ENCODE measurements at places on chromosomes 1 and 21.
A peak's percentile ranks its signal among the peaks of the same experiment; 100 is the strongest.

GRCh38 chr1:212452323-212453155 is 19.8 kb downstream of the NENF start:
- DNase-seq, result no peak

DNA sequence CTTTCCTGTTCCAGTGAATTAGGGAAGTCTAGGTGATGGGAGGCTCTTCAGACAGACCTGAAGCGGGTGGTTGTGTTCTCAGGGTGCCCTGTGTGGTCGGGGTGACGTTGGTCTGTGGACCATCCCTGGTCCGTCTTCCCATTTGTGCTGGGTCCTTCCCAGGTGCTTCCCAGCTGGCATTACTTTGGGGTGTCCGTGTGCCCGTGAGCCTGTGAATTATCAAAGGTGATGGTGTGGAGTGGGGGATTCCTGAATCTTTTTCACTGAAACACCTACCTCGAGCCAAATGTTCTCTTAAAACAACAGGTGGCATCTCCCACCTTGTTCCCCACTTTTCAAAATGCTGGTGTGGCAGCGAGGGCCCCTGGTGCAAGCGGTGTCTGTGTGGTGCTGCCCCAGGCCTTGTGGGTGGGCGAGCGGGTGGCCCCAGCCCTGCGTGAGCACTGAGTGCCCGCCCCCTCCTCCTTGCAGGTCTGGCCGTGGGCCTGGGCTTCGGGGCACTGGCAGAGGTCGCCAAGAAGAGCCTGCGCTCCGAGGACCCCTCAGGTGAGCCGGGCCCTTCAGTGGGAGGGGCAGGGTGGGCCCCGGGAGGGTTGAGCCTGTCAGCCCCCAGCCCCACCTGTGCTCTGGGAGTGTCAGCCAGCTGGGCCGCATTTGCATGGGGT is 37.0 kb downstream of the COQ8A start:
- no peak for DNase-seq

DNA sequence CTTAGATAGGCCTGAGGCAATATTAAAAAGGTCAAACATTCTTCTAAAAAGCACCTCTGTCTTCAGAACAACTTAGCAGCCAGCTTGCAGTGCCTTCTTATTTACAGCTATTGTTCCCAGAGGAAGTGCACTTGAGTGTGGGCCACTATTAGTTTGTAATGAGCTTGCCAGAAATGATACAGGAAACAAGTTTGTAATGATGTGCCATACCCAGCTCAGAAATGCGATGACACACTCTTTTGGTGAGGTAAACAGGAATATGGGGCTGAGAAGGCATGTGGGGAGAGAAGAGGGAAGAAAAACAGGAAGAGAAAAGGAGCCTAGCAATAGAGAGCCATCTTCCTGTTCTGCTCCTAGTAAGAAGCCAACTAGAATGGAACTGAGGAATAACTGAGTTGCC is 295.4 kb downstream of the AGBL4 start:
- no peak for DNase-seq

DNA sequence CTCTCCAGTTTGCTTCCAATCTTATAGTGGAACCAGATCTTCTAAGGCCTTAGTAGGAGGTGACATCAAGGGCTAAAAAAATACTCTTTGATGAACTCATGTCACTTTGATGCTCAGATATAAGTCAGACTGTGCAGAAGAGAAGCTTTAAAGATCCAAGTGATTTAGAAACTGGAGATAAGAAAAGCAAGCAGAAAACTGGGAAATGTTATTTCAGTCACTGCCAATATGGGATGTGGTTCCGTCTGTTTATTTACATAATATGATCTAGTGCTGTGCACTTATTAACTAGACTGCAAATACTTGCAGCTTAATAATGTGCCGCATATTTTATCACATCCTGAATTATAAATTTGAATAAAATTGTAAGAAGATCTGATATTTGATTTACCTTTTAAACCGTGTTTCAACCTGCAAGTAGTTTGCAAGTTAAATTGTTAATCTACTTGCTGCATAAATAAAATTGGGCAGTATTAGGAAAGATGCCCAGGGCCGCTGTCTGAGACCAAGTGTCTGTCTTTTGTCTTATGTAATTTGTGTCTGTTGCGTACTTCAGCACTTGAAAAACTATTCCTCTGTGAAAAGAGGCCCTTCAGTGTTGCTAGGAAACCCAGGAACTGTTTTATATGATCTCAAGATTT is 29.6 kb downstream of the CXADR start:
- DNase-seq, result no peak

DNA sequence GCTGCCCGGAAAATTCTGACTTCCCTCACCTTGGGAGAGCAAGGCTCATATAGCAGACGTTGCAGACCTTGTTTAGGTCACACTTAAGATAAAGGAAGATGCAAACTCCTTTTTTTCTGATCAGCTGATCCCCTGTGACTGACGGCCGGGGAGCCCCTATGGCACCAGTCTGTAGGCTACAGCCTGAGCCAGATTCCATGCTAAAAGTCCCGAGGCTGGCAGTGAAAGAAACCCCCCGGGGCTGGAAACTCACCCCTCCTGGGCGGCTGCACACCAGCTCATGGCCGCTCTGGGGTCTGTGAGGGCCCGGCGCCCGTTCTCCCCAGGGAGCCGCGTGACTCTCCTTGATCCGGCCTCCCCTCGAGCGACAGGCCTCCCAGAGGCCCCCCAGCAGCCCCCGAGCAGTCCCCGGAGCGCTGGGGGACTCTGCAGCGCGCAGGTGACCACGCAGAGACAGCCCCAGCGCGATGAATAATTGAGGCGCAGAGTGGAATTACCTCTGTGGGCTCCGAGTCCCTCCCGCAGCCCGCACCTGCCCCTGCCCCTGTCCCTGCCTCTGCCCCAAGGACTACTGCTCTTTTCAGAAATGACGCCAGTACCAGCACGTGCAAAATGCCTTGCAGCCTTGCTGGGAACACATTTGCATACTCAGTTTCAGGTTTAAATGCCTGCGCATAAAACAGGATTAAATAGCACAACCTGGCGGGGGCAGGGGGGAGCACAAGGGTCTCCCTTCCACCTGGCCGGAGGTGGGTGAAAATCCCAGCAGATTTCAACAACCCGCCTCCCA is 62.6 kb upstream of the CLDN14 start:
- DNase-seq, result no peak

DNA sequence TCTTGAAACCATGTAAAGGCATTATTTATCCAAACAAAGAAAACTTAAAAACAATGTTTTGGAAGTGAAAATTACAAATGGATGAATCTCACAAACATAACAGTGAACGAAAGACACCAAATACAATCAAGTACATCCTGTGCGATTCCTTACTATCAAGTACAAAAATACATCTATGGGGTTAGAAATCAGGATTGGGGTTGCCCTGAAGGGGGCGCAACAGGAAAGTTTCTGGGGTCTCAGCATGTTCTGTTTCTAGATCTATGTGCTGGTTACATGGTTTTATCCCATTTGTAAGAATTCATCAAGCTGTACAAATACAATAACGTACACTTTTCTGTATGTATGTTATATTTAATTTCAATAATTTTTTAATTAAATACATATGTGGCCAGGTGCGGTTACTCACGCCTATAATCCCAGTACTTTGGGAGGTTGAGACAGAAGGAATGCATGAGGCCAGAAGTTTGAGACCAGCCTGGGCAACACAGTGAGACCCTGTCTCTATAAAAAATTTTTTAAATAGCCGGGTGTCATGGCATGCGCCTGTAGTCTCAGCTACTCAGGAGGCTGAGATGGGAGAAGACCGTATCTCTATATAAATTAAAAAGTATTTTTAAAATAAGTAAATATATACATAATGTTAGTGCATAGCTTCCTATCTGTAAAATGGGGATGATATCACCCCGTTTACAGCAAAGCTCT is 121.5 kb upstream of the SOD1 start:
- no peak for DNase-seq

- DNase-seq, result no peak
Observed at GRCh38 chr1:86583032-86583431, 36.2 kb downstream of the CLCA4 start.

DNA sequence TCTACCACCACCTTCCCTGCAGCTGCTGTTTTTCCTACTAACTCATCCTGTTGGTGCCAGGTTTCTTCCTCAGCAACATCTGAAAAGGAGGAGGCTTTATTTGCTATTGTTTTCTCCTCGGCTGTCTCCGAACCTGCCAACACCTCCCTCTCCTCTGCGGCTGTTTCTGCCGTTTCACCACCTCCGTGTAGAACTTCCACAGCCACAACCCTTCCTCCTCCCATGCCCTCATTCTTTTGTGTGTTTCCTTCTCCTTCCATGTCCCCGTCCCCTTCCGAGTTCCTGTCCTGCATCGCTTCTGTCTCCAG is 59.0 kb upstream of the LRRC53 start:
- DNase-seq, result no peak

DNA sequence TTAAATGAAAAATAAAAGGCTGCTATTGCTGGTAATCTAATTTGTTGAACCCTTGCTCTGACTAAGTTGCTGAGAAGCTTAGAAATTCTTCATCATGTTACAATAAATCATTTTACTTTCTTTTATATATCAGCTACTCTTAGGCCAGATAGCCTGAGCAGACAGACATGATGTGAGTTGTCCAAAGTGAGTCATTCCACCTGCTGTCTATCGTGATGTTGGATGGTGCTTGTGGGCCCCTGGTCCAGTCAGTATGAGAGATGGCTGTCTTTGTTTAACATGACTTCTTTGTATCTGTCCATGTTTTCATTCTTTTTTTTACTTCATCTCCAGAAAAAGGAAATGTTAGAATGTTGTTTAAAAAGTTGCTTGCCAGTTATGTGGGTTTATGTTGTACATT is 188.8 kb downstream of the ADGRL2 start:
- no peak for DNase-seq

GRCh38 chr1:27668808-27669723 is 2.9 kb downstream of the IFI6 start:
- DNase-seq, result peak; percentile 74

DNA sequence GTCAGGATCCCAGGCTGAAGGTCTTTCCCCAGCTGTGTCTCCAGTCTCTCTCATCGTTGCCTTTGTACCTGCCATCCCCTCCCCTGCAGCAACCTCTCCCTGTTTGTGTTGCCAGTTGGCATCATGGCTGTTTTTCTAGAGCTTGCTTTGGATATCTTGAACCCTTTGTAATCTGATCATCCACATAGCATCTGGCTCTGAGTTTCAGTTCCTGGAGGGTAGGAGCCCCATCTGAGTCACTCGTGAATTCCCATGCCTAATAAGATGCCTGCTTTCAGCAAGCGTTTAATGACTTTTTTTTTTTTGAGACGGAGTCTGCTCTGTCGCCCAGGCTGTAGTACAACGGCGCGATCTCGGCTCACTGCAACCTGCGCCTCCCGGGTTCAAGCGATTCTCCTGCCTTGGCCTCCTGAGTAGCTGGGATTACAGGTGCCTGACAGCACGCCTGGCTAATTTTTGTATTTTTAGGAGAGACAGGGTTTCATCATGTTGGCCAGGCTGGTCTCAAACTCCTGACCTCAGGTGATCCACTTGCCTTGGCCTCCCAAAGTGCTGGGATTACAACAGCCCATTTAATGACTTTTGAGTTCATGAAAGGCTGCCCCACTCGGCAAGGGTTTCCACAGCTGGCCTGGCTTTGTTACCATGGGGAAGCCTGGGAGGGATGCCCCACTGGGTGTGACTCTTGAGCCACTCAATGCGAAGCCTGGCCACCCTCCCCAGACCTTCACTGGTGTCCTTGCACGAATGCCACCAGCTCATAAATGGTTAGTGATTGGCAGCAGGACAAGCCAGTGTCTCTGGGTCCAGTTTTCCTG is 11.9 kb downstream of the ALPL start:
- no peak for DNase-seq

DNA sequence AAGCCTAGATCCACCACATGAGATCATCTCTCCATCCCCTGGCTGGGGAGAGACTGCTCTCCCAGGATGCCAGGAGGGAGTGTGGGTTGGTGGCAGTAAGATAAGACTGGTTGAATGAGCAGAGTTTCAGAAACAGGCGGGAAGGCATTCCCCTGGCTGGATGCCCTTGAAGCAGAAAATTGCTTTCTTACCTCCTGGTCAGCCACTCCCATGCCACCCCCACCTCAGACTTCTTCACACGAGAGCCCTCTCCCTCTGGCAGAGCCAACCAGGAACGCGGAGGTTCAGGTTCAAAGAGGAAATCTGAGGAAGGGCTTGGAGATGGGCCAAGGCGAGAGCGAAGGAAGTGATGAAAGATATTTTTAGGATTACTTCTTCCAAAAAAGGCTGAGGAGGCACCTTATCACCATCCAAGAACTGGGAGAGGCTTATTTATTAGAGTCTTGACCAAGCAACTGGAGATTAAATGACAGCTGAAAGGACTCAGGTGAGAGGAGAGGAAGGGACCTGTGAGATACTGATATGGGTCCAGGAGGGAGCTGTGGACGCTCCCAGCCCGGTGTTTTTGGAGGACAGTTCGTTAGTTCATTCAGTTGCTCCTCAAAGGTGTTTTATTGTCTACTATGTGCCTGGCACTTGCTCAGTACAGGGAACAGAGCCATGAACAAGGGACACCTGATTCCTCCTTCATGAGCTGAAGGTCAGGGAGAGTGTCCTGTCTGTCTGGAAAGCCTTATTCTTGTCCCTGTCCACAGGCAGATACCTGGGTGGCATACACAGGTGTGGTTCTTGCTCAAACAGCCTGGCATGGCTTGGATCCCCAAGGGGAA is 18.9 kb upstream of the SLC26A9 start:
- DNase-seq, result no peak

DNA sequence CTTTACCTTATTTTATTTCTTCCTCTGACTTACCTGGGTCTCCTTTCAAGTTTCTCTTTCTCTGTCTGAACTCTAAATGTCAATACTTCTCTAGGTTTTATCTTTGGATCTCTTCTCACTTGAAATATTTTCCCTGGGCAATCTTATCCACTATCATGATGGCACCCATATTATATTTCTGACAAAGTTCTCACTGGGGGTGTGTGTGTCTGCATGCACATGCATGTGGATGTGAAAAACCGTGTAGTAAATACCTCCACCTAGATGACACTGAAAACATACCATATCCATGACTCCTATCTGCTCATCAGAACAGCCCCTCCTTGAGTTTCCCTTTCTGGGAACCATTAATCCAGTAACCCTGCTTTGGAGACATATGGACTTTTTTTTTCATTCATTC is 30.9 kb downstream of the DNASE2B start:
- no peak for DNase-seq

DNA sequence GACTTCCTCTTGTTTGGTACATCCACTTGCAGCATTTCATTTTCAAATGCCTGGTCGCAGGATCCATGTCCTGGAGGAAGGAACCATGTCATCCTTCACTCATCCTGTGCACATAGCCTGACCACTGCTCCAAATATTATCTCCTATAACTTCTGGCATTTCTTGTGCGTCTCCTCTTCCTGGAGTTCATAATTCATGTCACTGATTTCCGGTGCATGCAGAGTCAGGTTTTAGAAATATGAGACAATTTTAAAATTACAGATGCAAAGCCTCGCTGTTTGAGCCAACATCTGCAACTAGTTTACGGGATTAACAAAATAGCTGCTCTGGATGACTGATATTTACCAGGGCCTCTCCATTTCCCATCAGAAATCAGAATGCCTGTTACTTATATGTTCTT is 268.1 kb downstream of the DNM3 start:
- no peak for DNase-seq

- no peak for DNase-seq
Observed at GRCh38 chr21:31078796-31079195, 40.5 kb upstream of the KRTAP19-8 start.

DNA sequence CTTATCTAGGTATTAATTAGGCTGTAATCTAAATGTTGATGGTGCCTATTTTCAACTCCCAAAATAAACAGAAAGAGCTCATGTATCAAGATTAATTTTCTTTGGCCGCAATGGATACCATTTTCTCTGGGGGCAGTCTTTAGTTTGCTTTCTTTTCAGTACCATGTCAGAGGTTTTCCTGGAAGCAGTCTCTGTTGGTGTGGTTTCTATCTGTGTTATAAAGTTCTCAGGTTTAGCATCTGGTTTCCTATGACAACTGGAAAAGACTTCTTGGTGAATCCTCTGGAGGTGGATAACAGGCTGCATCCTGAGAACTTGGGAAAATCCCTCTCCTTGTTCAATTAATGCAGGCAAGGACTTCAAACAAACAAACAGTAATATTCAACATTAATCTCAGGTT is 38.7 kb upstream of the BATF3 start:
- no peak for DNase-seq

All from activated T-helper 1 cell treated with anti-CD3 and anti-CD28 coated beads, Interleukin-2, amount 50 U/mL, for 16 hours (primary cell).